ENCODE measurements at places on chromosomes 7 and 10. TPM values are rescaled to one million over a fixed set of nuclear protein-coding genes. Genes with fewer than 3 reads are reported as not detected.

NRG3 gene
- not detected for polyA plus RNA-seq

C10orf143 gene
- polyA plus RNA-seq, result 29.6 TPM

MOGAT3 gene
- polyA plus RNA-seq, result not detected

DNA sequence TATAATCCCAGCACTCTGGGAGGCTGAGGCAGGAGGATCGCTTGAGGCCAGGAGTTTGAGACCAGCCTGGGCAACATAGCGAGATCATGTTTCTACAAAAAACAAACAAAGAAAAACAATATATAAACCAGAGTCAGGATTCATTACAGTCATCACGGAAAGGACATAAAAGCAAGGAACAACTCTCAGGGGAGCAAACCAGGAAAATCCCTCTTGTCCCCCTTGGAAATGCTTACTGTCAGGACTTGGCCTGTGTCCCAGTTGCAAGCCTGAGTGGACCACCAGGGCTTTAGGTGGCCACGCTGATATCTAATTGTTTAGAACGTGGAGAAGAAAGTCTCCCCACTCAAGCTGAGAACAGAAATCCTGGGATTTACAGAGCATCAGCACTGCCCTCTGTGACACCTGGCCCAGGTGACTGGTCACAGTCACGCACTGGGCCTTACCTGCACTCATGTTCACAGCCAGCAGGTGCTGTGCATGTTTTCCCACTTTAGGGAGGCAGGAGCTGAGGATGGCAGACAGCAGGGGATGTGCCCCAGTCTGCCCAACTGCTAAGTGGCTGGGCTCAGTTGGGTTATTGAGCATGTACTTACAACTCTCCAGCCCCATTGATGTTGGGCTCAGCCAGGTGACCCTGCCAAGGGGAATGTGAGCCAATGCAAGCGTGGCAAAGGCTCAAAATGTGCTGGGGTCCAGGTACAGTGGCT is 60.9 kb downstream of the TMEM130 start:
- no peak for DNase-seq

DNA sequence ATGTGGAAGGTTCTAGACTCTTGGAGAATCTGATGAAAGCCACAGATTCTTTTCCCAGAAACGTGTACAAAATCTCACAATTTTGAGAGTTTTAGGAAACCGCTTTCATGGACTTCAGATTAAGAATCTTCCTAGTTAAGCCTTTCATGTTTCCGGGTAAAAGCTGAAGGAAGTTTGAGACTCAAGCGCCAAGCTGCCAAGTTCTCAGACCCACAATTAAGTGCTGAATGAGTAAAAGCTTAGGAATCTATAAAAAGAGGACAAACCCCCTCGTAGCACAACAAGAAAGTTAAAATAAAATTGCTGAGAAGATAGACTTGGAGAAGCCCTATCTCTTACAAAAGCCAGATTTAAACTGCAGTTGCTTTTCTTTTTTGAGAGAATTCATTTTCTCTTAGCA is 99.6 kb downstream of the ST8SIA6 start:
- DNase-seq, result no peak

DNA sequence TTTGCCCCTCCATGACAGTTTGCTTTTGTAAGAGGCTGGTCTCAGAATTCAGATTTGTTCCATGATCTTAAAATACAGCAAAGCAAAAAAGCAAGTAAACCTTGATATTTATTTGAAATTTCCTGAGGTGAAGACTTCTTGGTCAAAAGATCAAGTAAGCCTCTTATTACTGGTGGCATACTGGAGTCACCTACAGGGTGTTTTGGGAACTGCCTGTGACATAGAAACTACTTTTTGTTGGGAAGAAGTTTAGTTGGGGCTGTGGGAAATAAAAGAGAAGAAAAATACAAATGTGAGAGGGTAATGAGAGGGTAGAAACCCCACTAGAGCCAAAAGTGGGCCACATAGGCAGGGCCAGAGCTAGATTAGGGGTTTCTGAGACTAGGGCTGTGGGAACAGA is 217.9 kb downstream of the OTUD1 start:
- DNase-seq, result peak; percentile 30

GRCh38 chr10:57867241-57867640 is 400.5 kb downstream of the IPMK start:
- no peak for DNase-seq

- DNase-seq, result no peak
Measured at GRCh38 chr10:111360260-111360925, 283.6 kb downstream of the ADRA2A start.

- DNase-seq, result no peak
Measured at GRCh38 chr10:74099836-74100235, 50.8 kb downstream of the AP3M1 start.

GRCh38 chr7:3722396-3722922 is 421.4 kb downstream of the SDK1 start:
- DNase-seq, result peak; percentile 18

DNA sequence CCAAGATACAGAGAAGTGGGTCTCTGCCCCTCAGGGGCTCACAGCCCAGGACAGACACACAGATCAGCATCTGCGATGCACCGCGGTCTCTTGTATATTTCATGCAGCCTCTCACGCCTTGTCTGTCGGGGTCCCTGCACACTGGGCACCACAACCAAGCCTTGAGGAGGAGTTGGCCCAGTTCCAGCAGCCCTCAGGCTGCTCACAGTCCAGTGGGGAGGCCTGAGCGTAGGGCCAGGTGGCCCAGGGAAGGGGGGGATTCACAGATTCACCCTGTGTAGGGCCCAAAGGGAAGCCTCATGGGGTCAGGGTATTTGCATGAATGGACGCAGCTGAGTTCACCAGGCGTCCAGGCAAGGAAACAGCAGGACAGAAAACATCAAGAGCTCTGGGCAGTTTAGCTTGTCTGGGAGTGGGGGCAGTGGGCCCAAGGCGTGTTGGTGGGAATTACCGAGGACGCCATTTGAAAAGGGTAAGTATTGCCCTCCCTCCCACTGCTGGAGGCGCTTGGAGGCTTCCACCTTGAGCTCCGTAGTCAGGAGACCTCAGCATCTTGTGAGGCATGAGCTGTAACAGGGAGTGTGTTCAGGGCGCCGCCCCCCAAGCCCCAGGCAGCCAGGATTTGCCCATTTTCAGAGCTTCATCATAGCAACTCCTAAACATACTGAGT is 129.1 kb upstream of the CHST15 start:
- DNase-seq, result no peak

- no peak for DNase-seq
Measured at GRCh38 chr10:34049887-34050286, 715.4 kb upstream of the NRP1 start.

DNA sequence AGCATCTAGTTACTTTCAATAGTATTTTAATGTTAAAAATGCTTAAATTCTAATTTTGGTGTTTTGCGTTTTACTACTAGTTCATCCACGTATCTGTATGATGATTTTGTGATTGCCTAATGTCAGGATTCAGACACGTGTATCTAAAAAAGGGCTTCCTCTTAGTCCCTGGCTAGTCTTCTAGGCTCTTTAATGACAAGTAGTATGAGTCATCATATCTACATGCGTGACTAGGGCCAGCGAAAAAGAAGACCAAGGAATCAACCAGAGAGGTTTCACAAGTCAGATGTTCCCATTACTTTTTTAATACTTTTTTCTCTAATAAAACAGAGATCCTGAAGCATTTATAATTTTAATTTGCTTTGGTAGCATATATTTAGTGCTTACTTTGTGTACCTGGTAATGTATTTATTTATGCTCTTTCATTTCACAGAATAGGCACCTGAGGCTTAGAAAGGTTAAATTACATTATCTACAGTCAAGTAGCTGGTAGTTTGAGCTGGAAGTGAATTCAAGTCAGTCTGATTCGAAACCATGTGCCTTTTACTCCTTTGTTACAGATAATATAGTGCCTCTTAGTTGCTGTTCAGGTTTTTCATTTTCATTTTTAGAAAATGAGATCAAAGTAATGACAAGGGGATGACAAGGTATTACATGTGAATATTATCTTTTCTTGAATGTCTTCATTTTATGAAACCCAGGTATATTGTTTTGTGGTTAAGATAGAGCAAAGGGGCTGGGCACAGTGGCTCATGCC is 140.3 kb downstream of the FOXP2 start:
- DNase-seq, result no peak

GRCh38 chr10:113151190-113151666 is 201.2 kb downstream of the TCF7L2 start:
- DNase-seq, result no peak

GRCh38 chr10:47269294-47269693 is 30.7 kb upstream of the GDF10 start:
- DNase-seq, result no peak

- DNase-seq, result no peak
Measured at GRCh38 chr10:15137636-15138035, 30.9 kb downstream of the NMT2 start.

DNA sequence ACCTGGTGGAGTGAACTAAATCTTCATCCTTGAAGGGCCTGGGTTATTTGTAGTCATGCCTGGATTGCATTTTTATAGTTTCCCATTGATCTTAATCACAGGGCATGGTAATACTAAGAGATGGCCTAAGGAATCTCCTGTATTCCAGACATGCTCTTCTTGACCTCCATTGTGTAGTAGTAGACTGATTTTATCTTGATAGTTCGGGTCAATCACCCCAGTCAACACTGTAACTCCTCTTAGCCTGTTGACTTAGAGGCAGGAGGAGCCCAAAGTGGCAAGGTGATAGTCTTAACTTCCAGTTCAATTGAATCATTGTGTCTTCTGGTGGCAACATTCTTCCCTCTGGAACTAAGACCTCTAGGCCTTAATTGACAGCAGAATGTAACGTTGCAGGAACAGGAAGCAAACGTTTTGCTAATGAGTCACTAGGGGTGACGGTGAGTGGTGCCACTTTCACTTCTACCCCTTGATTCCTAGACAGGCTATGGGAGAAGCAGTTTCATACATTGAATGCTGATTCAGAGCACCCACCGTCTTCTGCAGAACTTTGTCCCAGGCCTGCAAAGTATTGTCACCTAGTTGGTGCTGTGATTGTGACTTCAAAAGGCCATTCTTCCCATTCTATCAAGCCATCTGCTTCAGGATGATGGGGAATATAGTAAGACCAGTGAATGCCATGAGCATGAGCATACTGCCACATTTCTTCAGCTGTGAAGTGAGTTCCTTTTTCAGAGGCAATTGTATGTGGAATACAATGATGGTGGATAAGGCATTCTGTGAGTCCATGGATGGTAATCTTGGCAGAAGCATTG is 24.0 kb upstream of the PAPSS2 start:
- no peak for DNase-seq

DNA sequence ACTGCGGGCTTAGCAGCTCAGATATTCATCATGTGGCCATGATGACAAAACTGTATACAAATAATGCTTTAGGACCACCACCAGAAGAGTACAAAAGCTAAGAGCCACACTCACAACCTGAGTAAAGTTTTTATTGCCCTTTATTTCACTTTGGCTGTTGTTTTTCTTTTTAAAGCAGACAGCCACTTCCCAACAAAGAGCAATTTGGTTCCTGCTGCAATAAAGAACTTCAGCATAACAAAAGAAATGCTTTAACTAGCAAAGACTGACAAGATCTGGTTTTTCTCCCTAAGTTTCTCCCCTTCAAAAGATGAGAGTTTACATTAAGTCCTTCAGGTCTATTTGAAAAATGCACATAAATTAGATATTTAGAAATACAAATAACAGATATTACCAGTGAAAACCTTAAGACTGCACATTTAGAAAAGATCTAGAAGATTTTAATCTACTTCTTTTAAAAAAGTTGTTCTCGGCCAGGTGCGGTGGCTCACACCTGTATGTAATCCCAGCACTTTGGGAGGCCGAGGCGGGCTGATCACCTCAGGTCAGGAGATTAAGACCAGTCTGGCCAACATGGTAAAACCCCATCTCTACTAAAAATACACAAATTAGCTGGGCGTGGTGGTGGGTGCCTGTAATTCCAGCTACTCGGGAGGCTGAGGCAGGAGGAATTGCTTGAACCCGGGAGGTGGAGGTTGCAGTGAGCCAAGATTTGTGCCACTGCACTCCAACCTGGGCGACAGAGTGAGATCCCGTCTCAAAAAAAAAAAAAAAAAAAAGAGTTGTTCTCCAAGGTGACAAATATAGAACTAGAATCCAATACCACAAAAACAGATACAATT is 59.4 kb downstream of the WAPL start:
- DNase-seq, result no peak

- DNase-seq, result peak; percentile 32
Measured at GRCh38 chr7:98870121-98870651, 372 bp upstream of the TMEM130 start.

DNA sequence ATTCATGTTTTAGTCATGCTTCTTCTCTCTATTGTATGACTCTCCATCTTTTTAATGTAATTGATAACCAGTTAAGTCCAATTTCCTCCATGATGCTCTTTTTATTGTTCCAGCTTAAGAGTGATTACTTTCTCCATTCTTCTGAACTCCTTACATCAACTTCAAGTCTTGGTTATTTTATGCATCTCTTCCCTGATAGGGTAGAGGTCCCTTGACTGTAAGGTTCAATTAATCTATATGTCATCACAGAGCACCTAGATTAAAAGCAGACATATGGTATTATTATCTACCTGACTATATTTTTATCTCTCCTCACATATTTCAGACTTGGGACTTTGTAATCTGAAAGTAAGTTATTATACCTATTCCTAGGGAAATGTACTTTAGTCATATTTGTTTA is 853.1 kb downstream of the REEP3 start:
- no peak for DNase-seq

GRCh38 chr10:61047788-61048560 is 104.0 kb upstream of the RHOBTB1 start:
- DNase-seq, result no peak

DNA sequence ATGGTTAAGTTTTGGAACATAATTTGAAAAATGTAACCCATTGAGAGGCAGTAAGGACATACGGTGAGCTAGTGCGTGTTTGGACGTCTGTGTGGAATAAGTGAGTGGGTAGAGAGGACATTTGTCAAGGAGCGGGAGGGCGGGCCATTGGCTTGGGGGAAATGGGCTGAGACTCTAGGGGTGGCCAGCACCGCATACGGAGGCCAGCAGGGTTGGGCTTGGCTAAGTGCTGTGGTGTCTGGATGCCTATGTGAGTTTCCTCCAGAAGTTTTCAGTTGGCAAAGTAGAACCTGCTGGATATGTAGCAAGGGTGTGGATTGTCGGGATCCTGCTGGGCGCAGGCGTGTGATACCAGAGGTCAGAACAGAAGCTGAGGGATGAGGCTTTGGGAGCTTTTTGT is 103.0 kb downstream of the TCF7L2 start:
- no peak for DNase-seq

DNA sequence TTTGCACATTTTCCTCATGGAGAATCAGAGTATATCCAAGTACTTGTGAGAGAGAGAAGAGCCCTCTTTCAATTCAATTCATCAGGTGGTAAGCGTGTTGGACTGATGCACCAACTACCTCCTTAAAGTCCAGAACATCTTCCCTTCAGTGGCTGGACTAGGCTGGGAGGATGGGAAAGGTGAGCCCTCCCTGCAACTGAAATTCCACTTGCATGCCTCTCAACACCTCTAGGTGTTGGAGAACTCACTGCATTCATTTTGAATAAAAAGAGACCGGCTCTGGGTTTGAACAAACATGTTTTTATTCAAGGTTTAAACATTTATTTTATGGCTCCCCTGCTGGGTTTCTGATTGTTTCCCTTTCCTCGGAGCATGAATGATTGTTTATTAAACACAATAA is 573.5 kb downstream of the CCSER2 start:
- no peak for DNase-seq

- DNase-seq, result no peak
Measured at GRCh38 chr7:71254751-71255150, 122.8 kb downstream of the GALNT17 start.

GRCh38 chr7:158492367-158492764 is 95.3 kb downstream of the PTPRN2 start:
- DNase-seq, result no peak
